ENCODE measurements at places on chromosomes 6 and 20.
A peak's percentile ranks its signal among the peaks of the same experiment; 100 is the strongest.

DNA sequence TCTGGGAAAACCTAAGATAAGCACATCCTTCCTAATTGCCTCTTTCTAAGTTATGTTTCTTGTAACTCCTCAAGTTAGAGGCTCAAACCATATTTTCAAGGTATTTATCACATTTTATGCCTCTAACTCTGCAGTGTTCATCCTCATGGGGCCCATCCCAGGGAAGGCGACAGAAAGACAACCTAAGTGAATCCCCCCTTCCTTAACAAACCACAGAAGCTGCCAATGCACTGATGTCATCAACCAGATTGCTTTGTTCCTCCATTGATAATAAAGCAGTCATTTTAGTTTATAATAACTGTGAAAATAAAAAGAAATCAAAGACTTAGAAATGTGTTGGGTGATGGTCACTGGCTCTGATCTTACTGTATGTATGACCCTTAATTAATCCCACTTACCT is 119.5 kb upstream of the TCF21 start:
- DNase-seq, result peak; percentile 23

GRCh38 chr6:9627916-9628315 is 787.0 kb downstream of the TFAP2A start:
- no peak for DNase-seq

DNA sequence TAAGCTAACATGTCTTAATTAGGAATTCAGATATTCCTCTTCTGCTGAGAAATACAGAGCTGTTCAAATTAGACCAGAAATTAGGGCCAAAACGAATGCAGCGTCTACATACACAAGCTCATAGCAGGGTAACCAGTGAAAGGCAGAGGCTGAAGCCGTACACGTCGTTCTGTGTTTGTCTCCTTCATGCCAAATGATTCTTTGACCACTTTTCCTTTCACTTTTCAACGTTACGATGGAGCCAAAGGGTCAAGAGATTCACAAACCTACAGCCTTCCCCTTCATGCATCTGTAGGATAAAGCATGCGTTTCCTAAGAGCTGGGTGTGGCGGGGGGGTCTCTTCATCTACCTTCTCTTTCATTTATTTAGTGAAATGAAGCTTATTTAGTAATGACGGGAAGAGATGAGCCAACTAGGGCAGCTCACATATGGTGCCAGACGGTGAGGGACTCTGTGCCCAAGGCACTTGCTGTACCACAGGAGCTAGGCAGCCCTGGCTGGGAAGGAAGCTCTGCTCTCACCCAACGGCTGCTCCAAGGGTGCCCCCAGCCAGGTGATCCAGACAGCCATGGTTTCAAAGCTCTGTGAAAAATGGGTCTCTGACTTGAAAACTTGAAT is 178.0 kb downstream of the ATXN1 start:
- DNase-seq, result no peak

GRCh38 chr6:154071236-154071635 is 32.2 kb downstream of the OPRM1 start:
- DNase-seq, result no peak

GRCh38 chr6:76697585-76697984 is 625.1 kb upstream of the IMPG1 start:
- DNase-seq, result peak; percentile 49

- DNase-seq, result no peak
Observed at GRCh38 chr6:73176057-73176456, 49.2 kb downstream of the KHDC1L start.

DNA sequence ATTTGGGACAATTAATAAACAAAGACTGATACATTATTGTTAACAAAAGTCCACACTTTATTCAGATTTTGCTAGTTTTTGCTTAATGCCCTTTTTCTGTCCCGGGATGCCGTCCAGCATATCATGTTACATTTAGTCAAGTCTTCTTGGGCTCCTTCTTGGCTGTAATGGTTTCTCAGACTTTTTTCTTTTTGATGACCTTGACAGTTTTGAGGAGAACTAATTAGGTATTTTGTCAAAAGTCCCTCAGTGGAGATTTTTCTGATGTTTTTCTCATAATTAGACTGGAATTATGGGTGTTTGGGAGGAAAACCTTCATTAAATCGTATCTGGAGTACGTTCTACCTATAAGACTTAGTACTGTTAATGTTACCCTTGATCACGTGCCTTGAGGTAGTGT is 177.2 kb downstream of the MCHR2 start:
- no peak for DNase-seq

- no peak for DNase-seq
Observed at GRCh38 chr6:79518842-79519241, 18.4 kb downstream of the LCA5 start.

DNA sequence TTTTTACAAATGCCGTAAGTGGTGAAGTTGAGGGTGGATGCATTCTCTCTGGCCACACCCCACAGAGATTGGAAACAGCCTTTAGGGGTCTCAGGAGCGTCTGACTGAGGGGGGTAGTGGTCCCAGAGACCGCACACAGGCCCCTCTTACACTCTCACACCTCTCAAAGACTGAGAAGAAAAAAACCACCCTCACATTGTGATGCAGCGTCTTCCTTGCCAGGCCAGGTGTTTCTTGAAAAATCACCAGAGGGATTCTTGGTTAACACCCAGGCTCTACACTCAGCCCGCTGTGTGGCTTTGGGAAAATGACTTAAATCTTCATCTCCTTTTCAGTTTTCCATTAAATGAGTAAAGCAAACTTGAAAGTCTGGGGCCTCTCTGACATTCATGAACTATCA is 115.8 kb upstream of the SPTLC3 start:
- DNase-seq, result no peak

DNA sequence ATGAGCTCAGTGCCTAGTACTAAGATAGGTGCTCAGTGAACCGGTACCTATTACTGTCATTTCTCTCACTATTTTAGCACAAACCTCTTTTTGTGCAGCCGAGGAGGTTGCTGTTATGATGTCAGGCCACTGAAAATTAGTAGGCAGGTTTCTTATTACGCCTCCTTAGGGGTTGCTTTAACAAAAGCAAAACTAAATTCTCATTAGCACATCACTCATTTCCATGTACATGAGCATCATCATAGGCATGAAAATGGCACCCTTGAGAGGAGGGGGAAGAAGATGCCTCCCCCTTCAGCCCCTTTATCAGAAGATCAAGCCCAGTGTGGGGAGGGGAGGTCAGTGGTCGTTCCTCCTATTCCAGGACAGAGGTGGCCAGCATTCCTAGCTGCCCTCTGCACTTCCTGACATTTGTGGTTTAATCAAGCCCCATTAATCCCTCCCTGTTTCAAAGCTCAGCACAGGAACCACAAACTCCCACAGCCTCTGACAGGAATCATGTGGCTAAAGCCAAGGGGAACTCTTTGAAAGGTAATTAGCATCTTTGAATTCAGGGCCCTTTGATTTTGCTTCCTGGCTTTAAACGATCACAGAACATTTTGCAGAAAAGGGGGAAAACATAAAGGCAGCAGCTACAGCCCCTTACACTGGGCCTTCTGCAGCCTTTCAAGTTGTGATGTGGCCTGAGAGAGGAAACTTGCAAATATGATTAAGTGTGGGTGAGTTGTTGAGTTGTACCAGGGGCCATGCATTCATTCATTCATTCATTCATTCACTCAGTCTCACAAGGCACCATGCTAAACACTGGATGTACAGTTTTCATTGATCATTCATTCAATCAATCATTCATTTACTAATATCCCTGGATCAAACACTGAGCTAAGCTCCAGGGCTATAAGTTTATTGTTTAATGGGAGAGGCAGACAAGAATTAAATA is 31.9 kb upstream of the PSMF1 start:
- DNase-seq, result no peak

DNA sequence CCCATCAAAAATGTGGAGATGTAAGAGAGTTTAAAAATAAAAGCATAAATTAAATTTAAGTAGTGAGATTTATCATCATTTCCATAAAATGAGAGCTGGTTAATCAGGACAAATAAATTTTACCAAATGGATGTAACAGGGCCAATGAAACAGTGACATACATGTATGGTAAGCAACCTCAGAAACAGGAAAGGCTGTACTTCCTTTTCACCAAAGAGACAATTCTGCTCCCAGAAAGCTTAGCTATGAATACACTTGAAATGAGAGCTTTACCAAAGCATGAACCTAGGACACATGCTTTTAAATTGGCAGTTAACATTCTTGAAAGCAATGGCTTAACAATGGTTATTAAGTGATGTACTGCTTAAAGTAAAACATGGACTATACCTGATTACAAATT is 12.1 kb upstream of the UBE2J1 start:
- DNase-seq, result no peak

DNA sequence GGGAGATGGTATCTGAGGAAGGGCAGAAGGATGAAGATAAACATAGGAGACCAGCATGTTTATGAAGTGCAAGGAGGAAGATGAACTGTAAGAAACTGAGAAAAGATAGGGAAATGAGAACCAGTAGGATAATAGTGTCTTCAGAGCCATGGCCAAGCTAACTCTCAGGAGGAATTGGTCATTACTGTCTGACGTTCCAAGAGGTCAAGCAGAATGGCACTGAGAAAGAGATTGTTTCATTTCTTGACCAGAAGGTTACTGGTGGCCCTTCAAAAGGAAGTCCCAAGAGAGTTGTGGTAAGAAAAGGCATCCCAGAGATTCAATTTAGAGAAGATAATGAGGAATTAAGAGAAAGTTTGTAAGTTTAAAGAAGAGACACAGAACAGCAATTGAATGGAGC is 47.5 kb downstream of the EYA4 start:
- DNase-seq, result no peak

Measured in HCEC 1CT (cell line).